ENCODE measurements at places on chromosomes 2 and 18.

- DNase-seq, result no peak
Observed at GRCh38 chr2:72613931-72614330, 211.9 kb downstream of the EXOC6B start.

DNA sequence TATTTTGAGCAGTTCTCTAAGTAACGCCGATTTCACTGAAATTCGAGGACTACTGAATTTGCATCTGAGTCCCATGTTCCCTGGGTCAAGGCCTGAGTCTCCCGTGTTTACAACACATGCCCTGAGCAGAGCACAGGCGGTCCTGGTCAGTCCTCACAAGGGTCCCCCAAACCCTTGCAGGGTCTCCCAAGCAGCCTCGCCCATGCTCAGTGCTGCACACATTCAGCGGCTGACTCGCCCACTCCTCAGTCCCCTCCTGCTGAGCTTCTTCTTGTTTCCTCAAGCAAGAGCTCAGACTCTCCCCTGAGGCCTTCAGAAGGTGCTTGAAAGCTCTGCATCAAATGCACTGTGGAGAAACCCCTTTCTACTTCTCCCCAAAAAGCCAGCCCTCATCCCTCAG lies 114.6 kb downstream of the INHBB start:
- no peak for DNase-seq

GRCh38 chr2:118693287-118693822 lies 154.1 kb downstream of the EN1 start:
- DNase-seq, result no peak

DNA sequence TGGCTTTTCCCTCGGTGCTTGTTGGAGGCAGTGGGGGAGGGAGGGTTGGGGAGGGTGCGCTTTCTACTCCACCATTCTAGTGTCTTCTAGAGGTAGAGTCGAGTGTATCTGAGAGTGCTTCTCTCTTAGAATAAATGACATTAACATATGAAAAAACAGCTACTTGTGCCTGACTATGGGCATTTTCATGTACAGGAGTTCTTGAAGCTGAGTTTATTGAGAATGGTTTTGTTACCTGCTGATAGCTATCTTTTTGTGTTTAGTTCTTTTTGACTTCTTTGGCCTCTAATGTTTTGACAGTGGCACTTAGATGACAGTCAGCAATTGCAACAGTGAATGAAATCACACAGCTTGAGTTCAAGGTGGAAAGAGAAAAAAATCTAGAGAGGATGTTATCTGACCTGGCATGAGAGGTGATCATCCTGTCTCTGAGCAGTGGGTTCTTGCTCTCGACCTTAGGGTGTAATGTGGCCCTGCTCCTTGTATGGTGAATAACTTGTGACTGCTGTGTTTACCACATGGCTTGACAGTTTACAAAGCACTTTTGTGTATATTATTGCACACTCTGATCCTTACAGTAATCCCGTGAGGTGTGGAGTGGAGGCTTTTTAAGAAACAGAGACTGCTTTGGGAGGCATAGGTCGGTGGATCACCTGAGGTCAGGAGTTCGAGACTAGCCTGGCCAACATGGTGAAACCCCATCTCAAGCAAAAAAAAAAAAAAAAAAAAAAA lies 86.7 kb downstream of the AGAP1 start:
- no peak for DNase-seq

GRCh38 chr2:143918465-143918989 lies 601.4 kb downstream of the ZEB2 start:
- DNase-seq, result no peak

DNA sequence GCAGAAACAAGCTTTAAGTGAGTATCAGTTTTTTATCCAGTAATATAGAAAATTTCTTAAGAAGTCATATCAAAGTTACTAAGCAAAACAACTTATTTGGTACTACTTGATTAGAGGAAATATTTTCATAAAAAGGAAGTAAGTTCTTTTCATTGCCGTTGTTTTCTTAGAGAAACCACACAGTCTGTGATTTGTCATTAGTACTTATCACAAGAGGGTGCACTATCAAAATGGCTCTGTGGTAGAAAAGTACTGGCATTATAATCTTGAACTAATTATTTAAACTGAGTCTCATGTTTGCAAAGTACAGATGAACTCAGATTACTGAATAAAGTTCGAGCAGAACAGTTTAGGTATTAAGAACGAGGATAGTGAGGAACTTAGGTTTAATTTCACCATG lies 93.4 kb downstream of the IKZF2 start:
- no peak for DNase-seq

GRCh38 chr2:42962508-42962953 lies 170.1 kb upstream of the HAAO start:
- DNase-seq, result no peak

DNA sequence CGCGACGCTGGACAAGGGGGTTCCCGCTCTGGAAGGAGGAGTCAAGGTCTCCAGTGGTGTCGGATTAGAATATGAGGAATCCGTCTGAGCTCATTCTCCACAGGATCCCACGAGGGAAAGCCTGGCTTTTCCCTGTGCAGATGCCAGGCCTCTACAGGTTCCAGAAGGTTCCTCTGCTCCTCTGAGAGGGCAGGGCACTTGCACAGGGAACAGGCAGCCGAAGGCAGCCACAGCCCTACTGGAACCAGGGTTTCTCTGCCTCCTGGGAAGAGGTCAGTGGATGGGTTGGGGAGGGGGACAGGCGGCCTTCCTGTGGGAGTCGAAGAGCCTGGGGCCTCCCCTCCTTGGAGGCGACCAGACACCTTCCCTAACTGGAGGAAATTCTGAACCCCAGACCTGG lies 1.7 kb upstream of the AQP12A start:
- no peak for DNase-seq

GRCh38 chr18:79070486-79070885 lies 1.3 kb downstream of the ATP9B start:
- no peak for DNase-seq

DNA sequence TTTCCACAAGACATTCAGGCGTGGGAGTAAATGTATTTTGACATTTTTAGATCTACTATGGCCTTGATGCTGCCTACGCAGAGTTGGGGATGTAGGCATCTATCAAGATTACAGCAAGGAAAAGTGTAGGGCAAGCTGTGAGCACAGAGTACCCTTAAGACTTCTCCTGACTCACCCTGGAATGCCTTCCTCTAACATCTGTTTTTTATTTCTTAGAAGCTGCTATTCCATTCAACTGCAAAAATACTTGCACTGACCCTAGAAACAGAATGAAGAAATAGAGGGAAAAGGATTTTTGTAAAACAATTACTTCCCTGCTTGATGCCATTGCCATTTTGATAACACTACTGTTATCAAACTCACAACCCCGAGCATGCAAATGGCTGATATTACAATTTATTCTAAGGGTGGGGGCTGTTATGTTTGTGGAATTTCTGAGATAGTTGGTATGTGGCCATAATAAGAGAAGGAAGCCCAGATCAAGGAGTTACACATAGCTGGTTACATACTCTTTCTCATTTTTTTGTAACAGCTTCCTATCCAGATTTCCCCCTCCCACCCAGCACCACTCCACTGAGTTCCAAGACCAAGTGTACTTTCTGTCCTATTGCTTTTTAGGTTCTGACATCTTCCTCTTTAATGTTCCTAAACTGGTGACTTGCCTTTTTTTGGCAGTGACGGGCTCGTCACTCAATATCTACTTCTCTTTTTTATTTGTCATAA lies 6.0 kb upstream of the ROCK1 start:
- DNase-seq, result no peak

GRCh38 chr2:9755638-9756037 lies 87.6 kb upstream of the TAF1B start:
- no peak for DNase-seq

- no peak for DNase-seq
Observed at GRCh38 chr2:42999856-43000241, 207.5 kb upstream of the HAAO start.

GRCh38 chr2:232325324-232326273 lies 53.0 kb upstream of the ALPP start:
- DNase-seq, result peak; percentile 44

- no peak for DNase-seq
Observed at GRCh38 chr2:149648282-149649030, 60.9 kb upstream of the MMADHC start.

GRCh38 chr2:105754994-105755393 lies 10.3 kb downstream of the NCK2 start:
- no peak for DNase-seq

GRCh38 chr2:20300656-20301055 lies 50.0 kb downstream of the PUM2 start:
- no peak for DNase-seq

DNA sequence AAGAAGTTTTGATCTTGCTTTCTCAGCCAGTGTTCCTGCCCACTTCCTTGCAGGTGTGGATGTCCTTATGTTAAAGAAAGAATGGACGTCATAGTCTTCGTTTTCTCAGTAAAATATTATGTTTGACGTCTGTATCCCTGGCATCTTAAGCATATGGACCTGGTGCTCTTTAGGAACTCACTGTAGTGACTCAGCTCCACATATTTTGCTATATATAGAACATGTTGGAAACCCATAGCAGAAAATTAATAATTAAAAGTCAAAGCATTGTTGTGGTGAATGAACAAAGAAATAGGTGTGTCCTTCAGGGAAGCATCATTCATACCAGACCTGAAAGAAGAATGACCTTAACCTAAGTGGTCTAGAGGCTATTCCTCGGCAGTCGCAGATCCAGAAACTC lies 196.1 kb downstream of the MCFD2 start:
- no peak for DNase-seq

DNA sequence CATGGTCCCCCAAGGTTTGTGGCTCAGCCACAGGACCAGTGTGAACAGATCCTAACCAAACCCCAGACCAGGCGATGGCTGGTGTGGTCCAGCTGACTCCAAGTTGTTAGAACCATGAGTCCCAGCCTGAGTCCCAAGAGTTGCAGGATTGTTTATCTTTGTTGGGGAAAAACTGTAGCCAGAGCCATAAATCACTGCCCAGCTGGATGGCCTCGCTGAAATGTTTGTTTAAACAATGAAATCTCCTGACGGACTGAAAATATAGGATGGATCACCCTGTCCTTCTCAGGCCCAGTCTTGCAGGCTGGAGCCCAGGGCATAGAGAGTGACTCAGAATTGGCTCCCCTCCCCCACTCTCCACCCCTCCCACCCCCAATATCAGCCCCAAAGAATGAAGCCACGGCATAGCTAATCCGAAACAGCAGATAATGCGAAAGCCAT lies 36.4 kb downstream of the PKDCC start:
- DNase-seq, result no peak

DNA sequence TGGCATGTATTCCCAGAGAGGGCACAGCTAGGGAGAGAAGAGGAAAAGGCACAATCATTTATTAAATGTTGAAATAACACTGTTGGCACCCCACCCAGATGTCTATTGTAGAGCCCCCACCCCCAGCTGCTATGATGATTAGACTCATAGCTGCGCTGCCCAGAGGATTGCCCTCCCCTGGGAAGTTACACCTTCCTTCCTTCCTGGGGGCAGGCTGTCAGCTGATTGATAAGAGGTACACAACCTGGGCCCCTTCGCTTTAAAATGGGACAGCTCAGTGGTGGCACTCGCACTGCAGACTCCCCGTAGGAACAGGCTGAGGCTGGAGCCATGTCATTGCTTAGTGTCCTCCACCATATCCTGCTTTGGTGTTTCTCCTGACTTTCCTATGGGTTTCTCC lies 18.1 kb downstream of the TEX51 start:
- no peak for DNase-seq

DNA sequence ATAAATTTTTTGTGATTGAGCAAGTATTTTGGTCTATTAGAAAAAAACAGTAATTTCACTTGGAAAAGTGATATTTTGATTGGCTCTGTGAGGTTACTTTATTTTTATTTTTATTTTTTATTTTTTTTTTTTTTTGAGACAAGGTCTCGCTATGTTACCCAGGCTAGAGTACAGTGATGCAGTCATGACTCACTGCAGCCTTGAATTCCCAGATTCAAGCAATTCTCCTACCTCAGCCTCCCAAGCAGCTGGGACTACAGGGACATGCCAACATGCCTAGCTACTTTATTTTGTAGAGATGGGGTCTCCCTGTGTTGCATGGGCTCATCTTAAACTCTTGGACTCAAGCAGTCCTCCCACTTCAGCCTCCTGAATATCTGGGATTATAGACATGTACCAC lies 60.9 kb upstream of the MGAT5 start:
- no peak for DNase-seq

- DNase-seq, result no peak
Observed at GRCh38 chr2:196086517-196087368, 18.1 kb upstream of the DNAH7 start.

GRCh38 chr2:218405746-218406208 lies 6.1 kb downstream of the CTDSP1 start:
- DNase-seq, result no peak

DNA sequence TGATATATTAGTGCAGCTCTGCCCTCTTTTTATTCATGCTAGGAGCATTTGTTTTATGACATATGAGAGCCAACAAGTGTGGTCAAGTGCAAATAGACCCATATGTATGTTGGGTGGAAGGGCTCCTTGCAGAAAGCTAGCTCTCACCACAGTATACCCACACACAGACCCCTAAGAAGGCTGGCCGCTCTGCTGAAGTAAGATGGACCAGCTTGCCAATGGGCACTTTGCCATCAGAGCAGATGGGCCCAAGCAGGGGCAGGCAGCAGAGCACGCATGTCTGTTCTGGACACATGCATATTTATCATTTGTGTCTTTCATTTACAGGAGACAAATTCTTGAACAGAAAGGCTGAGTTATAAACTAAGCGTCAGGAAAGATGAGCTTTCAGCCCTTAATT lies 187.5 kb upstream of the DTNA start:
- DNase-seq, result no peak

DNA sequence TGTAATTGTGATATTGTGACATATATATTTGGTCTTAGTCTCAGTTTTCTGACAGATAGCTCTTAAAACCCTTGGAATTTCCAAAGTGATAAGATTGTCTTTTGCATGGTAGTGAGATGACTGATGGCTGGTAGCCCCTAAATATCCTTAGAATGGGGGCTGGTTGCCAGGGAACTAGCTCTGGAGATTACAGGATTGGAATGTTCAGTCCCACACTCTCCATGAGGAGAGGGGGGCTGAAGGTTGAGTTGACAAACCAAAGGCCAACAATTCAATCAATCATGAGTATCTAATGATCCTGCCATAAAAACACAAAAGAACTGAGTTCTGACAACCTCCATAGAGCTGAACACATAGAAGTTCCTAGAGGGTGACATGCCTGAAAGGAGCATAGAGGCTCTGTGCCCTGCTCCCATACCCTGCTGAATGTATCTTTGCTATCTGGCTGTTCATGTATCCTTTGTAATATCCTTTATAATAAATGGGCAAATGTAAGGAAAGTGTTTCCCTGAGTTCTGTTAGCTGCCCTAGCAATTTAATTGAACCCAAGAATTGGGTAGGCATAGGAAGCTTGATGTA lies 1680.3 kb upstream of the PIK3C3 start:
- DNase-seq, result no peak
